Right renal pelvis (tissue), 4 donors: ENCODE measurements at places on chromosomes 4 and X. TPM values are rescaled to one million over a fixed set of nuclear protein-coding genes. Genes with fewer than 3 reads are reported as not detected.

Gene CYBB
- 11.8 TPM for polyA plus RNA-seq

- no peak for DNase-seq
Observed at GRCh38 chrX:125131164-125131563, 188.5 kb upstream of the TEX13C start.

DNA sequence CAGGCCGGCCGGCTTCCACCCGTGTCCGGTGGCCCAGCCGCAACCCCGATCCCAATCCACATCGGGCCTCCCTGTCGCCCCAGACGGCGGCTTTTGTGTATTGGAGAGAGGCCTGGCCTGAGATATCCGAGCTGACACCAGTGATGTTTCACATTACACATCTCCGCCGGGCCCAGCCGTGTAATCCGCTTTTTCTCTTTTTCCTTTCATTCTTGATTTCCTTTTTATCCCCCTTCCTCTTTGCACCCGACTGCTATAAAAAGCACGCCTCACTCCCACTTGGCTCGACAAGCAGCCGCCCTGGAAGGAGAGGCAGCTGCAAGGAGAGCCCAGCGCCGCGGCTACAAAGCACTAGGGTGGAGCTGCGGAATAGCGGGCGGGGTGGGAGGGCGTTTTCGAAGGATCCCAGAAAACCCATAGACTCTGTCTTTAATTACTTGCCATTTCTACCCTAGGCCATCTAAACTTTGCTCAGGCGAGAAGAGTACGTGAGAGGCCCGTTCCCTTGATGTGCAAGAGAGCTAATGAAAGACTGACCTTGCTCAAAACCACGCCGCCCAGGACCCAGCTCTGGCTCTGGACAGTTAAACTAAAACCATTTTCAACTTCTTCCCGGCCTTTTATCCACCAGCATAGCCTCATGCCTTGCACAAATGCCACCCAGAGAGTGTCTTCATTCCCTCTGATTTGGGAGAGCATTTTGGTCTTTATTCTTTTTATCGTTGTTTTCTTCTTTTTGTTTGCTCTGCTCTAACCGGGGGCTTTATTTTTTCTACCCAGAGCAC lies 3.2 kb downstream of the PITX2 start:
- no peak for DNase-seq

DNA sequence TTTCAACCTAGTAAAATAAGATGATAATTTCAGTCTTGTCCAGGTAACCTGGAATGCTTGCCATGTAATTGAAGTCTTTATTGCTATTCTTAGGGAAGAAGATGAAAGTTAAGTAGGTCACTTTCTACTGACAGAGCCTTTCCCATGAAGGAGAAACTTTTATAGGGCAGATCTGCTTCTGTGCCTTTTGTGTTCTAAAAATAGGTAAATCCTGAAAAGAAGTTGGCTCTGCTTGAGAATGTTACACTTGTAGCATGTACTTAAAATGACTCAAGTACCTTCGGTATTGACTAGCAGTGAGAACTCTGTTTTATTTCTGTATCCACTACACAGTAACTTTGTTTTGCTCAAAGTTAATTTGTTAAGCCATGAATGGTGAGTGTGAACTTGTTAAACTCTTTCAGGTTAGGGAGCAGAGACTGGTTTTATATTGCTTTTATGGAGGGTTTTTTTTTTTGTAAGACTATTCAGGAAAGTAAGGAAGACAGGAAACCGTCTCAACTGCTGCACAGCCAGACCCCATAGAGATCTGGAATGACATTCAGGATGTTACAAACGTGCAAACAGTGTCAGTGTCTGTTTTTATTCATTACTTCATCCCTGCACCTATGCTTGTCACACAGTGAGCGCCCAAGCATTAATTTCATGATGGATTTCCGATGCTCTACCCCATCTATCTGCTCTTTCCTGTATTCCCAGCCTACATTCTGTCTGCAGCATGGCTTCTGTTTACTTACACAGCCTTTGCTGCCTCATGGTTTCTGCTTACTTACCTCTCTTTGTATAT lies 53.0 kb downstream of the SEPTIN11 start:
- no peak for DNase-seq

DNA sequence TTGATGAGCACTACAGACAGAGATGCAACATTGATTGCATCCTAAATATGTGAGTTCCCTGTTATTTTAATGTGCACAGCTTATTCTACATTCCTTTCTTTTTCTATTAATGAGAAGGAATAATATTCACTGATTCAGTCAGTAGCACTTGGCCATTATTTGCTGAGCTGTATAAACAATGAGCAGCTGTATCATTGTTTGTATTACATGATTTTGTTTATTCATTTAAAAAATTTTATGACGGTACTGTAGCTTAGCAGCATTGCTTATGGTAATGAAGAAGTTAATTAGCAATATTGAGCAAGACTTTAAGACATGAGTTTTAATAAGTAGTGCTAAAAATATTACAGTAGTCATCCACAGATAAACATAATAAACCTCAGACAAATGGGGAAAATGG lies 582.0 kb downstream of the ADGRL3 start:
- DNase-seq: no peak

DNA sequence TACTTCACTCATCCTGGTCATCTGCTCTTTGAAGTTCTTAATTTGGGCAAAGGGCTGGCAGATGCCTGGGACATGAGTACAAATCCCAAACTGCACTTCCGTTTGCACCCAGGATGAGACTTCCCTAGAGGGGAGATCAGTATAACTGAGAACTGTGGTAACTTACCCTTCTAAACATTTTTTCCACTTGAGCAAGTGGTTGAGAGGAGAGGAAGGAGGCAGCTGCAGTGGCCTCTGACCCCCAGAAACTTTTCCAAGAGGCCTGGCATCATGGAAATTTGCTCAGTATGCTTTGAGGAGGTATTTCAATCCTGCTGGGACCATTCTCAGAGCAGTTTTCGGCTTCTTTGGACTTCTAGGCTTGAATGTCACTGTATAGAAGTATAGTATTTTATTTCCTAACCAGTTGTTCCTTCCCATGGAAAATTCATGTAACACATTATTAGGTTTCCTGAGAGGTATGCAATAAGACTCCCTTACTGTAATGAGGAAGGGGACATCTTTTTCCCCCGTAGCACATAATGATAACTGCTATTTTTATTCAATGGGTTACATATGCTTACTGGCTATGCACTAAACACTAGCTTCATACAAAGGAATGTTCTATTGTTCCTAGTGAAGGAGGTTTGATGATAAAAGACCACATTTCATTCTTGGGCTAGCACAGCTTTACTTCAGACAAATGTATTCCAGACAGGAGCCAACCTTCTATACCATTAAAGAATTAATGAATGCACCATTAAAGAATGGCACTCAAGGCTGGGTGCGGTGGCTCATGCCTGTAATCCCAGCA lies 129.3 kb downstream of the SHROOM3 start:
- no peak for DNase-seq

- no peak for DNase-seq
Observed at GRCh38 chr4:128244379-128244778, 43.2 kb downstream of the PGRMC2 start.

Gene FGF2
- polyA plus RNA-seq: 8.2 TPM

- DNase-seq: no peak
Observed at GRCh38 chr4:114078636-114079035, 99.2 kb upstream of the ARSJ start.

DNA sequence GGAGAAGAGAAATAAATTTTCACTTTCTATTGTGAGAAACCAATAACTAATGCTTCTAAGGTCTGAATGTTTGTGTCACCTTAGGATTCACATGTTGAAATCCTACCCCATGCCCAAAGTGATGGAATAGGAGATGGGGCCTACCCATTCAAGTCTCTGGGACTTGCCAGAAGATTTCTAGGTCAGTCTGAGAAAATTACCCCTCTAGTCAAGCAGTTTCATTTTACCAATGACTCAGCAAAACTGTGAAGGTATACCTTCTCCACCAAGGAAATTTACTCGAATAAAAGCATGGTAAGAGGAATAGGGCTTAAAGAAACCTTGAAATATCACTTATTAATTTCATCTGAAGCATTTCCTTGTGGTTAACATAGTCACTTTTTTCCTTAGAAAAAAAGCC lies 23.5 kb upstream of the PAPSS1 start:
- DNase-seq: no peak

- no peak for DNase-seq
Observed at GRCh38 chr4:80587871-80588385, 252.4 kb downstream of the CFAP299 start.

Gene VBP1
- 81.3 TPM for polyA plus RNA-seq

Gene ALB
- 2.0 TPM for polyA plus RNA-seq

- DNase-seq: no peak
Observed at GRCh38 chrX:39377157-39377556, 575.9 kb downstream of the MID1IP1 start.

- peak; percentile 44 for DNase-seq
Observed at GRCh38 chr4:76305971-76306881, at the start of gene STBD1. Gene STBD1, plus strand, starts transcription at chr4:76306733. Its CDS starts 37 bp downstream, at chr4:76306770.
